HS-5 (cell line): ENCODE measurements at places on chromosomes 12 and 14.

DNA sequence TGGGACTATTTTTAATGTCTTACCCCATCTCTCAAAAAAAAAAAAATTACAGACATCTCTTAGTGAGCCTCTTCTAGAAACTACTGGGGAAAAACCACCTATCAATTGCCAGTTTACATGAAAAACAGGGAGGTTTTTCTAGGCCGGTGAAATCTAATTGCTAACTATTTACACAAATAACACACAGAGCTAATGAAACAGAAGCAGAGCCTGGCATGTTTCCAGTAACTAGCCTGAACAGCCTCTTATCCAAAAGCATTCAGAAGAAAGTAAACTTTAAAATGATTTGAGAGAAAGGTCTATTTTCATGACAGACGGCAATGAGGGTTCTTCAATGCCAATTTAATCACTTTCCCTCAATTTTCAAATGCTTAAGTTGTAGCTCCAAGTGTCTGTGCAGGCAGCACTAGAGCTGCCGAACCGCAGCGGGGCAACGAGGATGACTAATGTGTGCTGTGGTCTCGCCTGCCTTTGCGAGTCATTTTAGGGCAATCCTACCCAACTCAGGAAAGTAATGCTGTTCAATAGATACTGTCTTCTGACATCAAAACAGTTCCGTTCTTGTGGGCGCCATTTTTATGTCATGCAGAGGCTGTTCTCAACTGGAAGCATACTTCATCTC, 84.6 kb downstream of the SETD3 start:
- peak; percentile 3 for DNase-seq

- DNase-seq: no peak
Observed at GRCh38 chr12:67279637-67280036, 10.5 kb downstream of the CAND1 start.

DNA sequence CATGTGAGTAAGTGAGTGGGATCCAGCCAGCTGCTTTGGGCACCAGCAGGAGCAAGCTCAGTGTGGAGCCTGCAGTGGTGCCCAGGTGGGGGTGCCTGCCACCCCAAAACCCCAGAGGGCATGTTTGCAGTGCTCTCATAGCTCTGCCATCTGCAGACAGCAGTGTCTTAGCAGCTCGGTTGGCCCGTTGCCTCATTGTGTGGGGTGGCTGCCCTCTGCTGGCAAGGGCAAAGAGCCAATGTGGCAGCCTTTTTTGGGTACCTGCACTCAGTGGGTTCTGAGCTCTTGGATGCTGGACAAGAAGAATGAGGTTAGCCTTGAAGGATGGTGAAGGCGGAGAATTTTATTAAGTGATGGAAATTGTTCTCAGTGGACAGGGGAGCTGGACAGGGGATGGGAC, 52.3 kb downstream of the NEUROD4 start:
- DNase-seq: no peak

GRCh38 chr12:54926246-54926645, 58.3 kb downstream of the TESPA1 start:
- DNase-seq: no peak

- DNase-seq: no peak
Observed at GRCh38 chr14:34420547-34421150, 41.4 kb downstream of the SPTSSA start.

DNA sequence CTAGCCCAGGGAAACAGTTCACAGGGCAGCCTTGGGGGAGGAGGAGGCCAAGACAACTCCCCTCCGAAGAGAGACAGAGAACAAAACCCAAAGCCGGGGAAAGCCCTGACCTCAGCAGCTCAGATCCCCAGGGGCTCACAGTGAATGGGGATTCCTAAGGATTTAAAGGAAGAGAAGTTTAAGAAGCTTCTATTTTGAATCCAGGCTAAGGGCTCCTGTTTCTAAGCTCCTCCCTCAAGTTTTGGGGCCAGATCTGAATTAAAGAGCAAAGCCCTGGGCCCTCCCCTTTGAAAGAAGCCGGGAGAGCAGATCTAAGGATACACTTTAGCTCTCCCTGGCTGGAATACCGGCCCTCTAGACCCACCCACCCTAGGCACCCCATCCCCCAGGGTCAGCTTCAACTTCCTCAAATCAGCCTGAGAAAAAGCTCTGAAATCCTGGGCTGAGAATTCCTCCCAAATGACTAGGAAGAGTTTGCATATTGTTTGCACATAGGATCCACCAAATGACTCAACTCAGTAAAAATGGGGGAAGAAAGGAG, 3.9 kb downstream of the KDM2B start:
- DNase-seq: peak; percentile 94

- DNase-seq: no peak
Observed at GRCh38 chr14:21068521-21069387, 1.4 kb upstream of the ARHGEF40 start.

- no peak for DNase-seq
Observed at GRCh38 chr12:42761086-42761485, 171.5 kb upstream of the PRICKLE1 start.

DNA sequence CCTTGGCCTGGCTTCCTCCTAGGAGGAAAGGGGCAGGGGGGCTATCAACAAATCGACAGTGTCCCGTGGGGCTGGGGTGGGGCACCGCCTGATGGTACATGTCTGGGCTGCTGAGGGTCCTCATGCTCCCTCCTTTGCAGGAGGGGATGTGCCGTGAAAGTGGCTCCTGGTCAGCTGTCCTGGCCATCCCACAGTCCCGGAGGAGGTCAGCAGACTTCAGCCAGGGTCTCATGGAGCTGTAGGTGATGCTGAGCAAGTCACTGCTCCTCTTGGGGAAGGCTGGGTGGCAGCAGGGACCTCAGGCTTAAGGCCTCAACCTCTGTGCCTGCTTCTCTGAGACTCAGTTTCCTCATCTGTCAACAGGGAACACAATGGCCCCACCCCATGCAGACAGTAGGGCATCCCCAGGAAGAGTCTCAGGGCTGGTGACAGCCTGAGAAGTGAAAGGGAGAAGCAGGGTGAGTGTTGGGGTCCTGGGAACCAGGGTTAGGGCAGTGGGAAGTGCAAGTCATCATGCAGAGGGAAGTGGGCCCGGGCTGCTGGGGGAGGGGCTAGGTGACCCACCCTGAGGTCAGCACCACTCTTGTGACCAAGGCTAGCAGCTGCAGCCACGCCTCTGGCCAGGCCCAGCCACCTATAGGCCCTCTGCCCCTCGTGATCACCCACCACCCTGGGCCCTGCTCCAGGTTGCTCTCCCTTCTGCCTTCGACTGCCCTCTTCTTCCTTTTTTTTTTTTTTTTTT, 4.4 kb upstream of the TNFAIP2 start:
- no peak for DNase-seq

DNA sequence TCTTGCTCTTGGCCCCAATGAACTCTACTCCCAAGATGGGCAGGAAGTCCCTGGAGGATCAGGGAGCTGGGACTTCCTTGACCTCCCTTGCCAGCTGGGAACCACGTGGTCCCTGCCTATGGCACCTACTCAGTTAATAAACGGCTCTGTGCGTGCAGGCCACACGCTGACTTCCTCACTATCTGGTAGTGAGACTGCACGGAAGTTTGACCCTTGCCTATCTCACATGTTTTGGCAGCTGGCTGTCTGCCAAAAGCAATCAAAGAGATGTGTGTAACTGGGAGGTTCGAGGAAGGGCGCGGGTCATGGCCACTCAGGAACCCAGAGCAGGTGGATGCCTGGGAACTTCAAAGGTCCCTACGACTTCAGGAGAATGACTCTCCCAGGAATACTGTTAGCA, 57.9 kb downstream of the RFLNA start:
- no peak for DNase-seq
